ENCODE measurements at places on chromosomes 1 and 21.
A peak's percentile ranks its signal among the peaks of the same experiment; 100 is the strongest.

DNA sequence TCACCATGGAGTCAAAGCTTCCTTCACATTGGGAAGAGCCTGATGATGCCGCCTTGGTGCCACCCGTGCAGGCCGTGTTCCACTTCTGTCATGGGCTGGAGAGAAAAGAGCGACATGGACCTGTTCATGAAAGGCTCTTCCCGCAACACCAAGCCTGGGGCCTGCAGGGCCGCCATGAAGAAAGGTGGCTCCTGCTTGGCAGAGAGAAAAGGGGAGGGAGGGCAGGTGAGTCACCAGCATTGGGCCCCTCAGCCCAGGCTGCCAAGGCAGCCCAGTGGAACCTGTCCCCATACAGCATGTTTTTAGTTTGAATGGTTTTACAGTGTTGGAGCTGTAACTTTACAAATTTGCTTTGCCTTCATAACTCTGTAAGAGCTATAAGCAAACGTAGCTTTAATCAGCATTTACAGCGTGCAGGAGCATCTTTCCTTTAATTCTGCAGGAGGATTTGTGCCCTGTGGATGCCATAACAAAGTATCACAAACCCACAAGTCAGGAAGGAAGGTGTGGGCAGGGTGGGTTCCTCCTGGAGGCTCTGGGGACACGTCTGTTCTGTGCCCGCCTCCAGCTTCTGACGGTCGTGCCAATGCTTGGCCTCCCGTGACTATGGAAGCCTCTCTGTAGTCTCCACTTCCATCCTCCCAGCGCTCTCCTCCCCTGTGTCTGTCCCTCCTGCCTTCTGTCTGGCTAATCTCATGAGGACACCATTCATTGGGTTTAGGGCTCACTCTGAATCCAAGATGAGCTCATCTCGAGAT is 49.1 kb downstream of the RIPK4 start:
- DNase-seq: no peak

DNA sequence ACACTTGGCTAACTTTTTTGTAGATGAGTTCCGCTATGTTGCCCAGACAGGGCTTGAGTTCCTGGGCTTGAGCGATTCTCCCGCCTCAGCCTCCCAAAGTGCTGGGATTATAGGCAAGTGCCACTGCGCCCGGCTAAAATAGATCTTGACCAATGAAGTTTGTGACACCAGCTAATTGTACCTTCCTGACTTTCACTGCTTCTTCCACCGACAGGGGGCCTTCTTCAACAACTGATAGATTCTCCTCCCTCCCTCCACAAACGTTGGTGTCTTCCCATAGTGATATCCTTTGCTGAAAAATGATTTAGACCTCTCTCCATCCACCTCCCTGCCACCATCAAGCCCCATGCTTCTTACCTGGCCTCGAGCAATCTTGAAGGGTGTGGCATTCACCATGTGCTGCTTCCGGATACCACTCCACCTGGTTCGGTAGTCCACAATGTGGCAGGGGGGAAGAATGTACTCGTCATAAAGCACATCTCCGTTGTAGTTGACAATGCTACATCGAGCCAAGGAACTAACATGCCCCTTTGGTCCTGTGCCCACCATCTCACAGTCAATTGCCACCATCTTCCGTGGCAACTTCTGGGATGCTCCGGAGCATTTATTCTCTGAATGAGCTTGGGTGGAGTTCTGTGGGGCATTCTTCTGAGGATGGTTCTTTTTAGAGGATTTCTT is 1.6 kb upstream of the METTL25B start:
- DNase-seq: no peak

GRCh38 chr1:81799939-81800694 is 617 bp upstream of the ADGRL2 start:
- peak; percentile 31 for DNase-seq

DNA sequence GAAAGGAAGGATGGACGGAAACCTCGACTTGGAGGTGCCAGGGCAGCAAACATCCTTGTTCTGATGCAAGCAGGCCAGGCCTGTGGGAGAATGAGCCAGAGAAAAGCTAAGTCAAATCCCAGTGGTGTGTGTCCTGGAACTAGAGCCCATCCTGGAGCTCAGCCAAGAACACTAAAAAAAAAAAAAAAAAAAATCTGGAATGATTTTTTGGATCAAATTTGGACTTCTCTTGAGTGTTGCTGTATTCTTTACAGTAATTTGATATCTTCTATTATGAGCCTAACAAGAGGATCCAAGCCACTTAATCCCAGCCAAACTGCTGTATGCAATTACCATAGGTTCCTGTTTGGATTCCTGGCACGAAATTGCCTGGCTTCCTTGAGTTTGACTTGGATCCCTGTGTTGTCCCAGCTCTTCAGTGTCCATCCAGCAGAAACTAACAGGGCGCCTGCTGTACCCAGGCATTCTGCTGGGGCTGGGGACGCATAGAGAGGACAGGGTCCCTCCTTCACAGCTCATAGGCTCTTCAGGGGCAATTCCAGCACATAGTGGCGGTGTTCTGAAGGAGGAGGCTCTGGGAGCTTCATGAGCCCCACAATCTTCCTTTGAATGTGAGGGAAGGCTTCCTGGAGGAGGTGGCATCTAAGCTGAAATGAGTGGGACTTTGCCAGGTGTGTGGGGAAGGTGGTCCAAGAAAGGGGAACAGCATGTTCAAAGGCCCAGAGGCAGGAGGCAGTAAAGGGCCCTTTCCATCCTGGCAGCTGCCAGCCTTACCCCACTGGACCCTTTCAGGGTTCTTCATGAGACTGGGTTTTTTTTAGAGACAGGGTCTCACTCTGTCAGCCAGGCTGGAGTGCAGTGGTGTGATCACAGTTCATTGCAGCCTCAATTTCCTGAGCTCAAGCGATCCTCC is 24.7 kb downstream of the EPHX1 start:
- DNase-seq: no peak

GRCh38 chr1:33364565-33364918 is 43.6 kb upstream of the A3GALT2 start:
- DNase-seq: no peak

DNA sequence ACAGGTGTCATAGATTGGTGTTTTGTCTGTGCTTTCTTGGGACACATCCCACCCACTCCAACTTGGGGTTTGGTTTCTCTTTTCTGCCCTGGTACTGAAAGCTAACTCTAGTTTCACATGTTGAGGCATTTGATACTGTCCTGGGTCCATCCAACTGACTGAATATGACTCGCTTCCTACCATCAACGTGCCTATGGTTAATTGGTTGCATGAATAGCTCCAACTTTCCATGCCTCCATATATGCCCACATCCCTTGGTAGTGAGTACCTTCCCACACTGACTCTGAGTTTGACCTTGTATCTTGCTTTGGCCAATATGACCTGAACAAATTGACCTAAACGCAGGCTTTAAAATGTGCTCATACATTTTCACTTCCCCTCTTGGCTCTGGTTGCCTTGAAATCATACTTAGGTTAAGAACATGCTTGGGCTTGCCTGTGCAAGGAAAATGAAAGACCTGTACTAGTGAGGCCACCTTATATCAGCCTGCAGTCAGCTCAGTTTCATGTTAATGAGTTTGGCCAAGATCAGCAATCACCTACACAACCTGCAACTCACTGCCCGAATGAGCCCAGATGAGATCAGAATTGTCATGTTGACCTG is 81.0 kb upstream of the KCNK2 start:
- DNase-seq: no peak

DNA sequence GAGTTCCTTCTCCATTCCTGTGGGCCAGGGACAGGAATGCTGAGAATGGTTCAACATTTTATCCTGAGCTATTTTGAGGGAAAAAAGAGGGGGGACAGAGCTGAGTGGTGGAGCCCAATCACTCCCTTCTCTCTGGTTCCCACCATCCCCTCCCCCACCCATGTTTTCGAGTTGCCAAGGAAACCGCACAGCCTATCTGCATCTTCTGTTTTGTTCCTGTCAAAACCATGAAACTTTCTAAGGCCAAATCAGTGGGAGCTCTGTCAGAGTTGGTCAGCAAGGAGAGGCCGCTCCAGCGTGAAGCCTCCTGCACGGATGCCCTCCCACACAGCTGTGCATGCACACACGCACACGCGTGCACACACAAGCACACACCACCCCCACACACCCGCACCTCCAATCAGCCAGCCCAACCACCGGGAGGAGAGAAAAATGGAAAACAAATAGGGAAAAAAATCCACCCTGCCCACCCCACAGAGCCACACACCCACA is 54.5 kb upstream of the ATP2B4 start:
- no peak for DNase-seq

DNA sequence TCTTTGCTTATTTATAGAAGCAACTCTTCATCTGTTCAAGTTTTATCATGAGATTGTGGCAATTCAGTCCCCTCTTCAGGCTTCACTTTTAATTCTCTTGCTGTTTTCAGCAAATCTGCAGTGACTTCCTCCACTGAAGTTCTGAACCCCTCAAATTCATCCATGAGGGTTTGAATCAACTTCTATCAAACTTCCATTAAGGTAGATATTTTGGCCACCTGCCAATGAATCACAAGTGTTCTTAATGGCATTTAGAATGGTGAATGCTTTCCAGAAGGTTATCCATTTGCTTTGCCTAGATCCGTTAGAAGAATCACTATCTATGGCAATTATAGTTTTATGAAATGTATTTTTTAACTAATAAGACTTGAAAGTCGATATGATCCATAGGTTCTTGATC is 946.7 kb upstream of the B3GALT2 start:
- no peak for DNase-seq

- DNase-seq: no peak
Measured at GRCh38 chr1:239417221-239417620, 30.9 kb downstream of the CHRM3 start.

DNA sequence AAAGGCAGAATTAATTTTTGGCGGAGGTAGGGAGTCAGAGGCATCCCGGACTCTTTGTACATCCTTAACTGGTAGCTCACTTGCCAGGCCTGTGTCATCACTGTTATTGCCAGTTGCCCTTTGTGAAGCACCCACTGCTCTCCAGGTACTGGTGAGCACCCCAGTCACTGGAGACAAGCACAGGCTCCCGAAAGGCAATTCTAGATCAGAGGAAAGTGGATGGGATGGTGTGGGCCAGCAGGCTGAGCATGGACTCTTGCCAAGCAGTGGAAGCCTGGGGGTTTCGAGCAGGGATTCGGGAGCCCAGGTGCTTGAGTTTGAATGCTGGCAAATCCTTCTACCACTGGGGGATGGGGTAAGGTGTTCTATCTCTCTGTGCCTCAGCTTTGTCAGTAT is 551.1 kb downstream of the MATN1 start:
- no peak for DNase-seq

DNA sequence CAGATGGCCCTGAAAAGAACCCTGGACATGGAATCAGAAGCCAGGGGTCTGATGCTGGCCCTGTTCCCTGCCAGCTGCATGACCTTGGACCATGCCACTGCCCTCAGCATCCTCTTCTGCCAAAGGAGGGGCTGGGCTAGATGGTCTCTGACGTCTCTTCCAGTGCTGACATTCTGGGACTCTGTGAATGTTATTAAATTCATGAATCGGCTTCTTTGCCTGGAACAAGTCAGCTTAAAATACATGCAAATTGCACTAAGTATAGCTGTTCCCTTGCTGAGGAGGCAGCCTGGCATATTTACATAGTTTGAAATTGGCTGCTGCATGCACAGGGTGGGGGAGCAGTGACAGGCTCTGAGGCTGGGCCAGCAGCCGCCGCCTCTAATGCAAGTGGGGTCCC is 23.8 kb downstream of the KCNA2 start:
- peak; percentile 68 for DNase-seq

GRCh38 chr1:28244549-28245251 is 8.8 kb downstream of the ATP5IF1 start:
- DNase-seq: no peak

DNA sequence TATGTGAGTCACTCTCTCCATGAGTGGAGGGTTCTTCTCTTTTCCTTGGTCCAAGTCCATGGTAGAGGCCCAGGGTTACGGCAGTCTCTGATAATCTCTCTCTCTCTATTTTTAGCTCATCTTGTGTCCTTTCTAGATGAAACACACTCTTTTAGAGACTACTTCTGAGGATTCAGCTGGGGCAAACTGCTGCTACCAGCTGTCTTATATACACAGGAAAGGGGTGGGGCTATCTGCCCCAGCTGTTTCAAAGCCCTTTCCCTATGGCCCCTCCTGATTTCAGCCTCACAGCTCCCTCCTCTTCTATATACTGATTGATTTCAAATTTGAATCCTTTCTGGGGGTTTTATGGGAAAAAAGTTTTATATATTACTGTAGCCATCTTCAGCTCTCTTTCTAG is 324.8 kb downstream of the RWDD3 start:
- DNase-seq: no peak

GRCh38 chr1:169741666-169742394 is 8.0 kb upstream of the SELE start:
- DNase-seq: no peak

- DNase-seq: no peak
Measured at GRCh38 chr1:162951553-162952315, 90.8 kb upstream of the CCDC190 start.

- DNase-seq: no peak
Measured at GRCh38 chr1:94768036-94768435, 52.1 kb upstream of the SLC44A3 start.

DNA sequence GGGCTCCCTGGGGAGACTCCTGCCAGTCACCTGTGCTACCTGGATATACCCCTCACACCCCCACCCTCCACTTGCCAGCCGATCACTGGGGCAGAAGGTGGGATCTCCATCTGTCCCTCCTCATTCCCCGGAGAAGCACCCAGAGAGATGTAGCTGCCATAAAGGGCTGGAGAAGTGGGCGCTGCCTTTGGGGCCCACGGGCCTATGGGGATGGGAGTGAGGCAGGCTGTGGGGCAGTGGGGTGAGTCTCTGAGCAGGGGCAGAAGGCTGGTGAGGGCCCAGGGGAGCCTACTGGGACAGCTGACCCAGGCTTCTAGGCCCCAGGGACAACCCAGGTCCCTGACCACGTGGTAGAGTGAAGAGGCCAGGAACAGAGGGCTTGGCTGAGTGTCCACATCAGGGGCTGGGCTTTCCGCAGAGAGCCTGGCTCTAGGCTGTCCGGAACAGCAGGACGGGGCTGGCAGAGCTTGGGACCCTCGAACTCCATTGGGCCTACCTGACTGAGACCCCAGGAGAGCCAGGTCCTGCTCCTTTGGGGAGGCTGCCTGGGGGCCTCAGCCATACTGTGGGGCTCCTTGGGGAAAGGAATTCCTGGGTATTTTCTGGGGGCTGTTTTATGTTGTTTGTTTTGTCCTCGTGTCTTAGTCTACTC is 205.9 kb upstream of the VAMP3 start:
- no peak for DNase-seq

All from head of caudate nucleus (tissue), 42 donors.